ENCODE measurements at places on chromosomes 7 and 10.

GRCh38 chr10:76675951-76676587, 961.5 kb downstream of the KCNMA1 start:
- DNase-seq: no peak

DNA sequence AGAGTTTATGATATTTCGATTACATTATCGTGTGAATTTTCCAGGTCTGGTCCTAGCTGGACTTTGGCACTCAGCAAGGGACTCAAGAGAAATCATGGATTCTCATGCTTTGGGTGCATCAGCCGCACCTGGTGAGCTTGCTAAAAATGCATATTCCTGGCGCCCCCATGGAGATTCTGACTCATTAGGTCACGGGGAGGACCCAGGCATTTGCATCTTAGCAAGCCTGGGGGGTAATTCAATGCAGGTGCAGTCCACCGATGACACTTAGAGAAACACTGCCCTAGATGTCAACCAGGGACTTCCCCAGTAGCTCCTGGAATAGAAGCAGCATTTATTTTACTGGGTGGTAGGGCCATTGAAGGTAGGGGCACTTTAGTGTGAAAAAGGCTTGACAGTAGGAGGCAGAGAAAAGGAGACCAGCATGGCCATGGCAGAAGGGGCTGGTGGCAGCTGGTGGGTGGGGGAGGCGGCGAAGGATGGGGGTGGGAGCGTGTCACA, 29.9 kb upstream of the PDCD4 start:
- DNase-seq: no peak

DNA sequence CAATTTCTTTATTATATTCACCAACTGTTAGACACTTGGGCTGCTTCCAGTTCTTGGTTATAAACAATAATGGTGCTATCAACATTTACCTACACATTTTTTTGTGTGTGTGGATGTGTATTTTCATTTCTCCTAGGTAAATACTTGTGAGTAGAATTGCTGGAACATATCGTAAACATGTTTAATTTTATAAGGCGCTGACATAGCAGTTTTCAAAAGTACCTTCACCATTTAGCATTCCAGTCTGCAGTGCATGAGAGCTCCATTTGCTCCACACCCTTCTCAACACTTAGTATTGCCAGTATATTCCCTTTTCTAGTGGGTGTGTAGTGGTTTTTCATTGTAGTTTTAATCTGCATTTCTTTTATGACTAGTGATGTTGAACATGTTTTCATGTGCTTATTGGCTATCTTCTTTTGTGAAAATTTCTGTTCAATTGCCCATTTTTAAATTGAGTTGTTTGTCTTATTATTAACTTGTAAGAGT, 59.6 kb upstream of the FAM204A start:
- DNase-seq: no peak

GRCh38 chr7:137681657-137682562, 164.9 kb downstream of the DGKI start:
- no peak for DNase-seq

GRCh38 chr10:95233377-95234034, 39.5 kb downstream of the ACSM6 start:
- no peak for DNase-seq

DNA sequence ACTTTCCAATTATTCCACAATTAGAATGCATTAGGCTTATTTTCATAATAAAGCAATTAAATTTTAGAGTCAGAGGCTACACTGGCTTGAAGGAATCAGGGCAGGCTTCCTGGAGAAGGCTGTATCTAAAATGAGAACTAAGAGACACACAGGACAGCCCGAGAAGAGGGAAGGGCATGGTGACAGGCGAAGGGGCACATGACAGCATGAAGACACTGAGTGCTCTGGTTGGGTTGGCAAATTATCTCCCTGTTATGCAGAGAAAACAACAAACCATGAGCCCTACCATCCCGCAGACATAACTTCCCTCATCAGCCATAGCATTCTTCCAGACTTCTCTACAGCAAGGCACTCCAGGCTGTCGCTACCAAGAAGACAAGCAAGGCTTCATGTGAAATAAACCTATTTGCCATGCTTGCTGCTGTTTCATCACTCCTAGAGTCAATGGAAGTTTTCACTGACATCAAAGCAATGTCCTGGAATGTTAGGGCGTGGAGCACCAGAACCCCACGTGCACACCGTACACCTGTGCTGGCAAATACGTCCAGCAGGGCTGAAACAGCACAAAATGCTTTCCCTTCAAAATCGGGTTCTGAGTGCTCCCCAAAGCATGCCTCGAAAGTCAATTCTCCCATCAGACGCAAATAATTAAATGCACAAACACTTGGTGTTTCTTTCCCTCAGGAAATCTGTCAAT, 21.3 kb downstream of the VOPP1 start:
- DNase-seq: no peak

DNA sequence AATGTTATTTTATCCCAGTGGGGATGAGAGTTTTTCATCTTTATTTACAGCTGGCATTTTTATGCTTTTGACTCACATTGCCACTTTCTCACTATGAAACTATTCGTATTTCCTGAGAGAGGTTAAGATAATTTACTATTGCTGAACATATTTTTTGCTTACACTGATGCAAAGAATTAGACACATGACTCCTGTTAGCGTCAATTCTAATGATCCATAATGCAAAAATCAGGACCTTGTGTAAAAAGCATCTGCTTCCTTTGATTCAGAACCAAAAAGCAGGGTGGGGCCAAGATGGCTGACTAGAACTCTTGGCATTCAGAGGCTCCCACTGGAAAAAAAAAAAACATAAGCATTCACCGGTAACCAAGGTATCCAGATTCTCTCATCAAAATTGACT, 464.8 kb downstream of the SEMA3D start:
- no peak for DNase-seq

Measured in stimulated activated naive CD4-positive, alpha-beta T cell (primary cell).